GM18507 (cell line): ENCODE measurements at places on chromosomes 12 and 14.

DNA sequence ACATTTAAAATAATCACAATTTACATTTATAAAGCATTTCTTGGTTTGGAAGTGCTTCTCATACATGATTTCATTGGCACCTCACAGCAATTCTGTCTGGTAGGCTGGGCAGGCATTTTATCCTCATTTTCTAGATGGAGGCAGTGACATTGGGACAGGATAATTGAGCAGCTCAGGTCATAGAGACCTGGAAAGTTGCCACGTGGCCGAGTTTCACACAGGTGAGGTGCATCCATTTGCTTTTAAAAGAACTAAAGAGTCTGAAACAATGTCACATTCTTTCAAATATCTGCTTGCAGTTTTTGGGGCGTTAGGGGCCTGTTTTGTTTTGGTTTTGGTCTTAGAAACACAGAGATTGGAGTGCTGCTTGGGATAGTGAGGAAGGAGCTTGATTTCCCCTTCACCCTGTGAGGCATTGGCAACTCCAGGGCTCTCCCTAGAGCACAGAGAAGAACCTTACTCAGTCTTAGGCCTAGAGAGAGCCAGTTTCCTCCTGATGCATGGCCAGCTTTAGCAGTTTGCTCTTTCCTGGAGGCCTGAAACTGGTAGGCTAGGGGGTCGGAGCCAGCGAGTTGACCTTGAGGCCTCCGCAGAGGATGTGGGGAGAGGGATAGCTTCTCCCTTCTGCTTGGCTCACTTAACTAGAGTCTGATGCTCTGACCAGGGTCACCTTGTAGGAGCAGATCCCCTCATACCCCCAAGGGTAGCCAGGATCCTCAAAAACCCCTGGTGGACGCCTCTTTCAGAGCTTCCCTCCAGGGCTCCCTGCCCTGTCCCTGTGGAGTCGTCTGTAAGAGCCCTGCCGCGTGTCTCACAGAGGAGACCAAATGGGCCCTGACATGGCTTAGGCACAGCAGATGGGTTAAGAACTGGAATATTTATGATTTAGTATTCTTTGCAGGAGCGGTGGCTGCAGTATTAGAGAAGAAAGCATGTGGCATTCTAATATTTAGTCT, 34.9 kb upstream of the JDP2 start:
- no peak for DNase-seq

- DNase-seq = no peak
Measured at GRCh38 chr12:6262211-6262610, 48.3 kb upstream of the PLEKHG6 start.

- no peak for DNase-seq
Measured at GRCh38 chr14:20659813-20660395, 18.4 kb upstream of the OR6S1 start.

DNA sequence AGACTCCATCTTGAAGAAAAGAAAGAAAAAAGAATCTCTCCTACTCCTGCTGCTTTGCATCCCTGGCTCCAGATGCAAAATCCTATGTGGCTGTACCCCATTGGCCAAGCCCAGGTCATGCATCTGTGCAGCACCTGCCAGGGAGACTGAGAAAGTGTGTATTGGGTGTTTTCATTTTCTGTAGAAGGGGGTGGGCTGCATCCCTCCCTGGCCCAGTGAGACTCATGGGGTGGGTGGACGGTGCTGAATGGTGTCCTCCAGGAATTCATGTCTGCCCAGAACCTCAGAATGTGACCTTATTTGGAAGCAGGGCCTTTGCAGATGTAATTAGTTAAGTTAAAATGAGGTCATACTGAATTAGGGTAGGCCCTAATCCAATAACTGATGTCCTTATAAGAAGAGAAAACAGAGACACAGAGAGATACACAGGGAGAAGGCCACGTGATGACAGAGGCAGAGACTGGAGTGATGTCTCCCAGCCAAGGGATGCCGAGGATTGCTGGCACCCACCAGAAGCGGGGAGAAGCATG, 23.2 kb downstream of the MOAP1 start:
- no peak for DNase-seq

DNA sequence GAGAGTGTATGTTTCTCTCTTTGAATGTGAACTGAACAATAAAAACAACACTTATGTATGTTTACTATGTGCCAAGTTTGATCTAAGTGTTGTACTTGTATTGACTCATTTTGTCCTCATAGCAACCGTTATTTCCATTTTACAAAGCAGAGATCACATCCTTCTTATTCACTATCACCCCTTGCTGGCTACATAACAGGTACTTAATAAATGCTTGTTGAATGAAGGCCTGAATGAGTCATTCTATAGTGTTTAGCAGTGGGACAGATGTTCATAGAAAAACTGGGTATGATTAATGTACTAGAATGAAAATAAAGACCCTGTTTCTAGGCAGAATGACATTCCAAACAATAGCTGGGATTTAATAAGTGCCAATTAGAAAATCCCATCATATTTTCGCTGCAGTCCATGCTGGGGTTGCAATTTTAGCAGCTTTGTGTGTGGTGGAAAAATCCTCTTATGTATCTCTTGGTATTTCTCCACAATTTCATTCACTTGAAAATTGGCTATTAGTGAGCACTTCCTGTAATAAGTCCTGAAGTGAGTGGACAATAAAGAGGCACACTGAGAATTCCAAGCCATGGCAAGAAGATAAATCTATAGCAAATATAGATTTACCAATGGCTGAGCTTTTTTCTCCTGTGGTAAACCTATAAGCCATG, 86.0 kb downstream of the FAR2 start:
- no peak for DNase-seq

DNA sequence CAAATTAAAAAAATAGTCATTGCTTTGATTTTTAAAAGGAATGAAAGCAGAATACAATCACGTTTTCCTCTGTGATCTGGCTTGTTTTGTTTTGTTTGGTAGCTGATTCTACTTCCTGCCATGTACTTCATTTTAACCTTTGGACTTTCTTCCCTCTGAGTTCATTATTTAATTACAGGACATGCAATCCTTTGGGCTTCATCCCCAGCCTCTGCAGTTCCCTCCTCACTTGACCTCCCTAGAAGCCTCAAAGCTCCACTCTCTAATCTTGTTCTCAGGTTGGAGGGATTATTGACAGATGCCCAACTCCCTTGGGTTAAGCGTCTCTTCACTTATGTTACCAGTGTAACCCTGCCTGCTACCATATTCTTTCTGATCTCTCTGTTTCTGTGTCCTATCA, 967.9 kb upstream of the SEL1L start:
- DNase-seq = no peak

DNA sequence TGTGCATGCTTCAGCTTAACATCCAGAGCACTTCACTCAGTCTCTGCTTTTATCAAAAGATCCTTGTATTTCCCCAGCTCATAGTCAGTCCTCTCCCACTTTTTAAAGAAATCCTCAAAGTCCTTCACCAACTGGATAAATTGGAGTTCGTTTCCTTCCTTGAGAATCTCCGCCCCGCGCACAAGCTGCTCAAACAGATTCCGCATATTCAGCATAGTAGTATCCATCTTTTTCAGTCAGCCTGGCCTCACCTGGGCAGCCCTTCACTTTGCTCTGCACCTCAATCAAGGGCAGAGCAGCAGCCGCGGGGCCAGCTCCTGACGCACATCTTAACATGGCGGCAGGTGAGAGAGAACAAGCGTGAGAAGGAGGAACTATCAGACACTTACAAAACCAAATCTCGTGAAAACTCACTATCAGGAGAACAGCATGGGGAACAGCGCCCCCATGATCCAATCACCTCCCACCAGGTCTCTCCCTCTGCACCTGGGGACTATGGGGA, 14.3 kb upstream of the DBX2 start:
- DNase-seq = no peak

GRCh38 chr12:50362671-50363070, 33.7 kb downstream of the FAM186A start:
- no peak for DNase-seq

- DNase-seq = no peak
Measured at GRCh38 chr12:108302403-108303311, 36.5 kb downstream of the CMKLR1 start.
